SK-N-MC (cell line): ENCODE measurements at places on chromosomes 5 and 9.

- DNase-seq: no peak
These were observed 83.4 kb downstream of the LIFR start for GRCh38 chr5:38473008-38473407.

DNA sequence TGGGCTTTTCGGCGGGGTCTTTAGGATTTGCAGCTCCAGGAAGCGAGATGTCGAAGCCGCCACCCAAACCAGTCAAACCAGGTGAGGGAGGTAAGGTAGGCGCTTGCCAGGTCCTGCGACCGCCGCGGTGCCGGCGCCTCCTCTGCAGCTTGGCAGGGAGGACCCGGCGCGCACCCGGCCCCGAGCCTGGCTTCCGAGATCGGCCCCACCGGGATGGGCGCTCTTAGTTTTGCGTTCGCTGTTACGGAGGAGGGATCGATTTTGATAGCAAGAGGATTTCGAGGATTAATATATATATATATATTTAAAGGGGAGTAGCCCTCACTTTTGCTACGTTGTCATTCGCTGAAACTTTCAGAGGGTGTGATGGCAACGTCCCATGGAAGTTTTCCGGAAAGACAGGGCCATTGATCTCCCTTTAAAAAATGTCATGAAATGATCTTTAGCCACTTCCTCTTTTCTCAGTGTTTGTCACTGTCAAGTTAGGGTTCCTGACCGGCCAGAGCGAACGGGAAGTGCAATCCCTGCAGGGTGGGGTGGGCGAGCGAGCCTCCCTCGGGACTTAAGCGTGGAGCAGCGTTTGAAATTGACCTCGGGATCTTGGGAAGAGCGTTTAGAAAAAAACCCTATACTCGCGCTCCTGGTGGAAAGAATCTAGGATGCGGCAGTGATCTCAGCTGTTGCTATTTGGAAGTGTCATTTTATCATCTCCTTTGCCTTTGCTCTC lies 495 bp downstream of the OSTF1 start:
- DNase-seq: no peak

DNA sequence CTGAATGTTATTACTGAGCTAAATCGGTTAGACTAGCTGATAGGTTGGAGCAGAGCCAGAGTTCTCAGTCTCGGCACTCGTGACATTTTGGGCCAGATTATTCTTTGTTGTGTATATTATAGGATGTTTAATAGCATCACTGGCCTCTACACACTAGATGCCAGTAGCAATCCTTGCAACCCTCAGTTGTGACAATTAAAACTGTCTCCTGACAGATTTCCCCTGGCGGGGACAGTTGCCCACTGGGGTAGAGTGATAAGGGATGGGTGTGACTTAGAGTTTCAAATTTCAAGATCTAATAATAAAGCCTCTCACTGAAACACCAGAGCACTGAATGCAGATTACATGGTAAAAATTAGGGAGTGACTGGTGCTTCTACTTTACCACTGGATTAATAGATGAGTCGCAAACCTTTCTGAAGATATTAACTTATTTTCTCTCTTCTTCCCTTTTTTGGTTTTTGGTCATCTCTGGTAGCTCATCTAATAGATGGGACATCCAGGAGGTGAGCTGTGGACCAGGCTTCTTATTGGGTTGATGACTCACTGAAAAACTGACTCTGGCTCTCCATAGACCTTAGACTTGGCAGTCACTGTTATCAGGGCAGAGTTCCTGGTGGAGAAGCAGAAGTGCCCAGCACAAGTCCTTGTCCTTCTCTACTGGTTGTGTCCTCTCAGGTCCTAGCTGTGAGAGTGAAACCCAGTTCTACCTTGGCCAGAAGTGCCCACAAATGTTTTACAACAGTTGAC lies 150.3 kb downstream of the UNC13B start:
- DNase-seq: no peak

GRCh38 chr9:93899609-93900435 lies 55.3 kb downstream of the BARX1 start:
- DNase-seq: no peak

DNA sequence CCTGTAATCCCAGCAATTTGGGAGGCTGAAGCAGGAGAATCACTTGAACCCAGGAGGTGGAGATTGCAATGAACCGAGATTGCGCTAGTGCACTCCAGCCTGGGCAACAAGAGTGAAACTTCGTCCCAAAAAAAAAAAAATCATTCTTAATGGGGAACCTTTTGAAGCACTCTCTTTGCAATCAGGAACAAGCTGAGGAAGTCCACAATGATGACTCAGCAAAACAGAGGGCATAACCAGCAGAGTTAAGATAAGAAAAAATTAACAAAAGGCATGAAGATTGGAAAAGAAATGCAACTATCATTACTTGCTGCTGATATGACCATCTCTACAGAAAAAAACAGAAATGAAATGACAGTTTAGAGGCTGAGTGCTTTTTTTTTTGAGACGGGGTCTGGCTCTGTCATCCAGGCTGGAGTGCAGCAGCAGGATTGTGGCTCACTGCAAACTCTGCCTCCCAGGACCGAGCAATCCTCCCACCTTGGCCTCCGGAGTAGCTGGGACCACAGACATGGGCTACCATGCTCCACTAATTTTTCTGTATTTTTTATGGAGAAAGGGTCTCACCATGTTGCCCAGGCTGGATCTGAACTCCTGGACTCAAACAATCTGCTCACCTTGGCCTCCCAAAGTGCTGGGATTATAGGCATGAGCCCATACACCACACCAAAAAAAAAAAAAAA lies 88.0 kb downstream of the FNBP1 start:
- DNase-seq: no peak

- no peak for DNase-seq
These were observed 448 bp downstream of the RELL2 start for GRCh38 chr5:141637123-141637766.

- no peak for DNase-seq
These were observed 20.5 kb downstream of the SMIM15 start for GRCh38 chr5:61141801-61142200.

- DNase-seq: no peak
These were observed 173.5 kb downstream of the GLIS3 start for GRCh38 chr9:4126184-4126865.

- no peak for DNase-seq
These were observed 30.8 kb downstream of the MTAP start for GRCh38 chr9:21833090-21833801.

DNA sequence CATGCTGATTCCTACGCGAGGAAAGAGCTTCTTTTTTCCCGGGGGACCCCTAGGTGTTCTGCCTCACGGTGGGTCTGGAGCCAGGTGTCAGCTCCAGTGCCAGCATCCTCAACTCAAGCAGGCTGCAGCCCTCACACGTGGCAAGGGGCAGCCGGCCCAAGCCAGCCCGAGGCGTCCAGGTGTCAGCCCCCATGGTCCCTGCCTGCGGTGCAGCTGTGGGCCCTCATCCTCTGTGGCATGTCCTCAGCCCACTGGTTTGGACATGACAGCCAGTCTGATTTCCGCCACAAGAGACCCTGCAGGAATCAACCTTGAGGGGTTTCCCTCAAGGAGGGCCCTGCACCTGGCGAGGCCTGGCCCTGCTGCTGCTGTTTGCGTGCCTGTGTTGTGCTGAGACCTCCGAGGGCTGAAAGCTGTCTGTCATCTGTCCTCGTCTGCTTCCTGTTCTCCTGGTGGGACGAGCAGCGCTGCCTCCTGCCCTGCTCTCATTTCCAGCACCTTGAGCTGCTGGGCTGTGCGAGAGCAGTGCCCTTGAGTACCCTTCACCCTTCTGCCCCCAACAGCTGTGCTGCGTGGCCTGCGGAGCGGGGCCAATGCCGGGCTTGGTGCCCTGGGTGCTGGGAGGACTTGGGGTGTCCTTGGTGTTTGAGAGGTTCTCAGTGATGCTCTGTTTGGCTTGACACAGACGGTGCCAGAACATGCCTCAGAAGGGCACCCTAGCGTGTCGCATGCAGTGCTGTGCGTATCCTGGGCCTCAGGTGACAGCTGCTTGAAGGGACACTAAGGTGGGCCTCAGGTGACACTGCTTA lies 137.6 kb downstream of the CACNA1B start:
- no peak for DNase-seq

- no peak for DNase-seq
These were observed 386.0 kb downstream of the ARRDC3 start for GRCh38 chr5:90997082-90997481.
